Thoracic aorta (tissue), 2 donors: ENCODE measurements at places on chromosomes 2 and 18.

DNA sequence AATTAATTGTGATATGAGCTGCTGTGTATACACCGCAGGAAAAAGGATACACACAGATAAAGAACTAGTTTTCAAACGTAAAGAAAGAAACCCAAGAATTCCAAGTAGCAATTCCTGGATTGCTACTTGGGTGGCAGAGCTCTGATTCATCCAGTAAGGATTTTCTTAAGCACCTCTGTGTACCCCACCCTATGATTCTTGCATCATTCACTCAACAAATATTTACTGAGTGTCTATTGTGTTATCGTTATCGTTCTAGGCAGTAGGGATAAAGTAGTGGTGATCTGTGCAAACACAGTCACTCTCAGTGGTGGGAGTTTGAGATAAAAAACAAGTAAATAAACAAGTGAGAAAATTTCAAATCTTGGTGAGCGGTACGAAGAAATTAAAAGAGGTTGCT lies 4.9 kb upstream of the TMEM200C start:
- no peak for DNase-seq

DNA sequence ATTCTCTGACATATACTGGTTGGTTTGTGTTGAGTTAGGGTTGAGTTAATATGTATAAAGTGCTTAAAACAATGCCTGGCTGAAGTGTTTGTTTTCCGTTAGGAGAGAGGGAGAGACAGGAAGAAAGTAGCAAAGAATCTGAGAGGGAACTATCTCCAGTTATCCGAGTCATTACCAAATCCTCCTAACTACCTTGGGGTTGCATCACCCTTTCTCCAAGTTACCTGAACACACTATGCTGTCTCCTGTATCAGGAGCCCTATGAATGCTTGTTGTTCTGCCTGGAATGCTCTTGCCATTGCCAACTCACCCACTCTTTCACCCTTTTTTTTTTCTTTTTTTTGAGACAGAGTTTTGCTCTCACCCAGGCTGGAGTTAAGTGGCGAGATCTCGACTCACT lies 47.9 kb upstream of the ITGAV start:
- DNase-seq, result no peak

DNA sequence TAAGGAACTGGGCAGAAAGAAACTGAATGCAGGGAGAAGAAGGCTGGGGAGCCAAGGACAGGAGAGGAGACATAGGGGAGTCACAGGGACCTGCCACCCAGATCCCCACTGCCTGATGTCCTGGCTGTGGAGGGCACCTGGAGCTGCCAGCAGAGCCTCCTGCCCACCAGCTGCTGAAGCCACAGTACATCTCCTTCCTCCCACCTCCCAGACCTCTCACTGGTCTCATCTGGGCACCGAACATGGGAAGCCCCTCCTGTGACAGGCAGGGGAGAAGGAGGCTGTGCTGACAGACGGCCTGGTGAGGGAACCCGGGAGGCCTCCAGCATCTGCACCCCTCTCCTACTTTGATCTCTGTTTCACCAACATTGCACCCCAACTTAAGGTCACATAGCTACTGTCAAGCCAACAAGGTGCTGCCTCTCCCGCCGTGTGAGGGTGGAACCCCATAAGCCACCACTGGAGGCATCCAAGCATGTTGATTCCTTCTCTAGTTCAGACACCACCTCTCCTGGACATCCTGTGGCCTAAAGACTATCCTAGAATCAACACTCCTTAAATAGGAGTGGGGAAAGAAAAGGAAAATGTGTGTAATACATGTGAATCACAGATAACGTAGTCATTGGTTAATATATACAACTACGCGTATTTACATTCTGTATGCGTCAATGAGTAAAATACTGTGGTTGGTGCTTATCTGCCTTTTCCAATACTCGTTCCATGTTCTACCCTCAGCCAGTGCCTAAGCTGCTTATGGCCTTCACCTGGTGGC lies 3.5 kb upstream of the RNPEPL1 start:
- DNase-seq, result no peak

DNA sequence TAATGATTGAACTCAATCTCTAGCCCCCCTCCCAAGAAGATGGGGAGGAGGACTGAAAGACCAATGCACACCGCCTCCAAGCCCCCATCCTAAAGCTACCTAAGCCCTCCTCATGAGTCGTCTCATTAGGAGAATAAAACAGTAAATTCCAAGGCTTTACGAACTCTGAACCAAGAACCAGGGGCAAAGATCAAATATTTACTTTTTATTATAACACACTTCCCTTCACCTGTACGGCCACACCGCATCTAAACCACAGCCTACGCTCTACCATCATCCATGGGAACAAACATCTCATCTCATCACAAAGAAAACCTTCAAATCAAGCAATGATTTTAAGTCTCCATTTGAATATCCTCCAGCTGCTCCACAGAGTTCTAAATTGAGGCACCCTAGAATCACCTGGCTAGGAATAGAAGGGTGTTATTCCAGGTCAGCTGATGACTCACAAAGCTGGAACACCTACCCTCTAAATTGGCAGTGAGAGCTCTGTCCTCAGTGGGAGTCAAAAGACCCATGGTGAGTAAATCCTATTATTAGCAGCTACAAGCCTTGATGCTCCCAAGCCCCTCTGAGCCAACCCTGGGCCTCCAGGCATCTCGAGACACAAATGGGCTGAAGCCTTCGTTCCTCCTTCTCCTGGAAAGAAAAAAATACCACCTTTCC lies 45.6 kb upstream of the BZW1 start:
- DNase-seq, result no peak

GRCh38 chr2:200975672-200976071 lies 12.2 kb upstream of the ORC2 start:
- no peak for DNase-seq

DNA sequence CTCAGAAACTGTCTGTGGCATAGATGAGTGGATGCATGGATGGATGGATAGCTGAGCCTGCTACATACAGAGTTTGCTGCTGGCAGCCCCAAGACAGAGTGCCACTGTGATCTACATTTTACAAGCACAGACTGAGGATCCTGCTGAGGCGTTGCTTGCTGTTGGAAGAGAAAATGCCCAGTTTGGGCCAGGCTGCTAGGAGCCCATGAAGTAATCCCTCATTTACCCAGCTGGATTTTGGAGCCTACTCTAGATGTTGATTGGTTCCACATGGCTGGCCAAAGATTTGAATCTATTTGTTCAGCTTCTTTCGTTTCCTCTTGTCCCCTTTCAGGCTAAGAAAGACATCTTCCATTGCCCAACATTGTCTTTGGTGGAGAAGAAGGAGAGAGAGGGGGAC lies 261.3 kb downstream of the CLIP4 start:
- DNase-seq, result no peak

- no peak for DNase-seq
Observed at GRCh38 chr2:72415781-72416475, 268.3 kb upstream of the CYP26B1 start.

DNA sequence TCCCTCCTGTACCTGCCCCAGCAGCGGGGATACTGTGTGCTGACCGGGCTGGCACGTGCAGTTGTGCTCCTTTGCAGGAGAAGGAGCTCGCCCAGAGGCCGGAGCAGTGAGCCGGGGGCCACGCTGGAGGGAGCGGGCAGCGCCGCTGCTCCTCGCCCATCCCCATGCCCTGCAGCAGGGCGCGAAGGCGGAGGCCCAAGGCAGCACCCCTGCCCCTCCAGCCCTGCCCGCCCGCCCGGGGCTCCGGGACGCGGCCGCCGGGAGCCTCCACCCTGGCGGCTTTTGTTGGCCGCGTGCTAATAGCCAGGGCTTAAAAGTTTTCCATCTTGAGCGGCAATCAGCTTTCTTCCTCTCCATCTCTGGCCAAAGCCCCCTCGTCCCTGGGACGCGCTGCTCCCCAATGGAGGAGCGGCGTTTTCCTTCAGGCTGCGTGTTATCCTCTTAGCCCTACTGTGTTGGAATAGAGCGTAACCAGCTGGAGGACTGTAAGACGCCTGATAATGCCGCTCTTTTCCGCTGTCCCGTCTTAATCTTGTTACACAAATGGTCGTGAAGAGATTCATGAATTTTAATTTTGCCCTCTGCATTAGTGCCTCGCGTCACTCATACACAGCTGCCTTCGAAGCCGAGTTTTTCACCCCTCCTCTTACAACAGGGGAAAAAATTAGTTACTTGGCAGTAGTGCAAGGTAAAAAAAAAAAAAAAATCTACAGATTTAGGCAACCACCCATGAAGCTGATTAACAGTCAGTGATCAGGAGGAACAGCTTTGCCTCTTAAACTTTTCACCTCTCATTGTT lies 172.9 kb upstream of the SIX3 start:
- no peak for DNase-seq

DNA sequence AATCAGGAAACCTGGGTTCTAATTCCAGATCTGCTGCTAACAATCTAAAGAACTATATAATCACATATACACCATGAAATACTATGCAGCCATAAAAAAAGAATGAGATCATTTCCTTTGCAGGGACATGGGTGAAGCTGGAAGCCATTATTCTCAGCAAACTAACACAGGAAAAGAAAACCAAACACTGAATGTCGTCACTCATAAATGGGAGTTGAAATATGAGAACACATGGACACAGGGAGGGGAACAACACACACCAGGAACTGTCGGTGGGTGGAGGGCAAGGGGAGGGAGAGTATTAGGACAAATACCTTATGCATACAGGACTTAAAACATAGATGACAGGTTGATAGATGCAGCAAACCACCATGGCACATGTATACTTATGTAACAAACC lies 33.2 kb downstream of the CDH2 start:
- DNase-seq, result no peak

DNA sequence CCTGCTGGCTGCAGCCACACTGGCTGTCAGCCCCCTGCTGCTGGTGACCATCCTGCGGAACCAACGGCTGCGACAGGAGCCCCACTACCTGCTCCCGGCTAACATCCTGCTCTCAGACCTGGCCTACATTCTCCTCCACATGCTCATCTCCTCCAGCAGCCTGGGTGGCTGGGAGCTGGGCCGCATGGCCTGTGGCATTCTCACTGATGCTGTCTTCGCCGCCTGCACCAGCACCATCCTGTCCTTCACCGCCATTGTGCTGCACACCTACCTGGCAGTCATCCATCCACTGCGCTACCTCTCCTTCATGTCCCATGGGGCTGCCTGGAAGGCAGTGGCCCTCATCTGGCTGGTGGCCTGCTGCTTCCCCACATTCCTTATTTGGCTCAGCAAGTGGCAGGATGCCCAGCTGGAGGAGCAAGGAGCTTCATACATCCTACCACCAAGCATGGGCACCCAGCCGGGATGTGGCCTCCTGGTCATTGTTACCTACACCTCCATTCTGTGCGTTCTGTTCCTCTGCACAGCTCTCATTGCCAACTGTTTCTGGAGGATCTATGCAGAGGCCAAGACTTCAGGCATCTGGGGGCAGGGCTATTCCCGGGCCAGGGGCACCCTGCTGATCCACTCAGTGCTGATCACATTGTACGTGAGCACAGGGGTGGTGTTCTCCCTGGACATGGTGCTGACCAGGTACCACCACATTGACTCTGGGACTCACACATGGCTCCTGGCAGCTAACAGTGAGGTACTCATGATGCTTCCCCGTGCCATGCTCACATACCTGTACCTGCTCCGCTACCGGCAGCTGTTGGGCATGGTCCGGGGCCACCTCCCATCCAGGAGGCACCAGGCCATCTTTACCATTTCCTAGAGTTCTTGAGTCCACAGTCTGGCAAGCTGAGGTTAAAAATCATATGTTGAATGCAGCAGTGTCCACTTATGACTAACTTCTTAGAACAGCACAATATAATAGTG lies 741 bp downstream of the GPR148 start:
- DNase-seq, result no peak

- DNase-seq, result no peak
Observed at GRCh38 chr2:101556033-101556459, 81.1 kb upstream of the RFX8 start.

GRCh38 chr2:180443888-180444287 lies 436.8 kb upstream of the CWC22 start:
- DNase-seq, result no peak

- DNase-seq, result no peak
Observed at GRCh38 chr2:139237023-139237422, 456.8 kb upstream of the NXPH2 start.

- DNase-seq, result no peak
Observed at GRCh38 chr2:195470622-195471021, 186.4 kb upstream of the SLC39A10 start.

- no peak for DNase-seq
Observed at GRCh38 chr18:13910501-13910900, 4.8 kb downstream of the MC2R start.

- no peak for DNase-seq
Observed at GRCh38 chr18:74731097-74731496, 133.4 kb downstream of the ZNF407 start.

DNA sequence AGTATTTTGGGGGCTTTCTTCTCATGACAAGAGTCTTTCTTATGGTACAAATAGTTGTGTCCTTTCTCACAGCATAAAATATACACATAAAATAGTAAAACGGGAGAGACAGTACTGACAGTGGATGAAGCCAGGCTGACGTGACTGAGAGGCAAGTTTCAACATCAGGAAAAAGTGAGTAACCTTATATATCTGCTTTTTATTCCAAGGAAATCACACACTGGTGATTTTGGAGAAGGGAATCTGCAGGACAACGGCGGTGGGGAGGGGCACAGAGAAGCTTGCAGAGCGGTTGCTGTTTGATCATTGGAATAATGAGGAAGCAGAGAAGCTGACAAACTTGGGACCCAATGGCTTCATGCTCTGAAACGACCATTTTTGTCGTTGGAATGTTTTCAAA lies 130.6 kb upstream of the ZNF236 start:
- DNase-seq, result no peak

DNA sequence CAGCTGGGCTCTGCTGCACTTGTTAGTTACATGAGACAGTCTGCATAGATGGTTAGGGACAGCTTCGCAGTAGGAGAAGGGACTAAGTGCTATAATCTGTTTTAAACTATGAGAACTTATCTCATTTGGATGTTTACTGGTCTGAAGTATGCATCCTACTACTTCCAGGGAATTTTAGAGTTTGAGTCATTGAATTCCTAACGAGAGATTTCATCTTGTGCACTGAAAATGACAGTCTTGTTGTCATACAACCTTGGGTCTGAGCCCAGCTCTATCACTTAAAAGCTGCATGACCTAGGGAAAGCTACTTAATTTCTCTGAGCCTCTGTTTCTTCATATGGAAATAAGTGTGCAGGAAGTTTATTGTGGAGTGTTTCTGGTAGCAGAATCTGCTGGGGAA lies 78.4 kb downstream of the TRIM43 start:
- no peak for DNase-seq

GRCh38 chr2:216922175-216922780 lies 62.4 kb upstream of the TNP1 start:
- no peak for DNase-seq

- DNase-seq, result no peak
Observed at GRCh38 chr18:42339372-42339771, 384.3 kb downstream of the PIK3C3 start.
